ENCODE measurements at places on chromosomes 7 and 10.

DNA sequence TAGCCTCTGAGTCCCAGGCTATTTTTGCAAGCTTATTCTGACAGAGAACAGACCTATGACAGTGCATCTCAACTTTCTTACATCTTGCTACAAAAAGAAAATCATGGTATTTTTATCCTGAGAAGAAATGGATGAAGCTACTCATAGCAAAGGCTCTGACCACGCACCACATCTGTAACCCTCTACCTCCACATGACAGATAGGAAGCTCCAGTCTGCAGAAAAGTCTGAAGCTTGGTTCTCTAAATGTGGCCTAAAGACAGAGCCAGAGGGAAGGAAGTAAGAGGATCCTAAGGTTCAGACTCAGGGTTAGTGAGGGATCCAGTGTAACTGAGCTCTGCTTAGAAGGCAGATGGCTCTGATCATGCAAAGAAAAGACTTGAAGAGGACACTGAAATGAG, 58.4 kb upstream of the ABCB5 start:
- no peak for DNase-seq

- DNase-seq: no peak
Measured at GRCh38 chr7:71972534-71972933, 439.6 kb downstream of the CALN1 start.

- no peak for DNase-seq
Measured at GRCh38 chr7:121913947-121914675, 41.1 kb downstream of the PTPRZ1 start.

GRCh38 chr10:3534433-3534832, 250.6 kb downstream of the KLF6 start:
- DNase-seq: no peak

- no peak for DNase-seq
Measured at GRCh38 chr10:119396008-119396708, 146.4 kb downstream of the RGS10 start.

GRCh38 chr7:129089521-129090212, 34.8 kb upstream of the TNPO3 start:
- DNase-seq: no peak

DNA sequence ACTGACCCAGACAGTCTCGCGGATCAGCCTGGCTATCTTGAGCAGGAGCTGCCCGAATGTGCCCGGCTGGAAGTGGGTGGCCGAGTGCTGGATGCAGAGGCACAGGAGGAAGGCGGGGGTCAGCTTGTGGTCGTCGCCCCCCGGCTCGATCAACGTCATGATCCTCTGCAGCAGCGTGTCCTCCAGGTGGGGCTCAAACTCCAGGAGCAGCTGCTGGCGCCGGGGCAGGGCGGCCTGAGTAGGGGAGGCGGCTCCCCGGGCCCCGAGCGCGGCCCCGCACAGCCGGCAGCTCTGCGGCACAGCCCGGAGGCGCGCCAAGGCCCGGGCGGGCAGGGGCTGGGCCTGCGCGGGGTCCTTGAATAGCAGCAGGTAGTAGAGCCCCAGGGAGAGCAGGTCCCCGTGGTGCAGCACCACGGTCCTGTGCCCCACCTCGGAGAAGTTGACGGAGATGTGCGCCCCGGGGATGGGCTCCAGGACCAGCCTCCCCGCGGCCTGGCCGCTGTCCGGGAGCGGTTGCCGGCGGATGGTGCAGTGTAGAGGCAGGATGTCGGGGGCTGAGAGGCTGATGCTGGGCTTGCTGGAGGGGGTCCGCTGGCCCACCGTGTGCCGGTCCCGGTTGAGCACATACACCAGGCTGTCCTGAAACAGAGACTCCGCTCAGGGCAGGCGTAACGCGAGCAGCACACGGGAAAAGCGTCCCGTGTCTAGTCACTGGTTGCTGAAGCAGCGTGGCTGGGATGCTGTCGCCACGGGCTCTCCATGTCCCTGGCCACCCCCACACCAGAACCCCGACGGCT, 27.0 kb downstream of the PAPOLB start:
- DNase-seq: no peak

GRCh38 chr7:127988751-127989150, 42.5 kb downstream of the LRRC4 start:
- no peak for DNase-seq

- no peak for DNase-seq
Measured at GRCh38 chr7:157656195-157656769, 319.5 kb downstream of the DNAJB6 start.

GRCh38 chr10:21506351-21506750, 19.1 kb downstream of the SKIDA1 start:
- no peak for DNase-seq

- DNase-seq: no peak
Measured at GRCh38 chr7:157516311-157516710, 179.5 kb downstream of the DNAJB6 start.

- peak; percentile 70 for DNase-seq
Measured at GRCh38 chr10:11611248-11612020, at the start of gene USP6NL. TSS of gene USP6NL (minus strand) at chr10:11611650. CDS start at chr10:11597634, 14,016 bp downstream.

DNA sequence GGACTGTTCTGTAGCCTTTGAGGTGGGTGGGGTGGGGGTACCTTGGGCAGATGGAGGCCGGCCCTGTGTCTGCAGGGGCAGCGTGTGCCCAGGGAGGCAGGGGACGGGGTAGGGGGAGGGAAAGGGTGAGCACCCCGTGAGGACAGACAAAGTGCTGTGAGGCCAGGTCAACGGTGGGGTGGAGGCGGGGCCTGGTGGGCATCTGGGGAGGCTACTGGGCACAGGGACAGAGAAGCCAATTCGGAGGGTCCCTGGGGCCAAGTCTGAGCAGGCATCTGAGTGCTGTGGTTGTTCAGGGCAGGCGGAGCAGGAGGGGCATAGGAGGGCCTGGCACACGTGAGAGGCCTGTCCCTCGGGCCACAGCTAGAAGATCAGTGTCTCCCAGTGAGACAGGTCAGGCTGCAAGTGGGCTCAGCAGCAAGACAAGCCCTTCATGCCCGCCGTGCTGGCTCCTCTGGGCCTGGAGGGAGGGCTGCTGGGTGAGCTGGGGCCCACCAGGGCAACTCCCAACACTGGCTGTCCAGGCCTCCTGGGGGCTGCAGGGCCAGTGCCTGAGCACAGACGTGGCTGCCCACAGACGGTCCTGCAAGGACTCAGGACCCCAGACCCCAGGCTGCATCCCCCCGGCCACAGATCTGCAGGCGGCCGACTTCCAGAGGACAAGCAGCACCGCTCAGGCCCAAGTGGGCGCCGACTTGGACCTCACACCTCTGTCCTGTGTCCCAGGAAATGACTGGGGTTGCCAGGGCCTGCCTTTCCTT, 26.4 kb upstream of the KNDC1 start:
- DNase-seq: no peak

- DNase-seq: no peak
Measured at GRCh38 chr7:55569797-55570196, 2.5 kb downstream of the VOPP1 start.

GRCh38 chr7:115634633-115635032, 395.9 kb downstream of the TFEC start:
- DNase-seq: no peak

DNA sequence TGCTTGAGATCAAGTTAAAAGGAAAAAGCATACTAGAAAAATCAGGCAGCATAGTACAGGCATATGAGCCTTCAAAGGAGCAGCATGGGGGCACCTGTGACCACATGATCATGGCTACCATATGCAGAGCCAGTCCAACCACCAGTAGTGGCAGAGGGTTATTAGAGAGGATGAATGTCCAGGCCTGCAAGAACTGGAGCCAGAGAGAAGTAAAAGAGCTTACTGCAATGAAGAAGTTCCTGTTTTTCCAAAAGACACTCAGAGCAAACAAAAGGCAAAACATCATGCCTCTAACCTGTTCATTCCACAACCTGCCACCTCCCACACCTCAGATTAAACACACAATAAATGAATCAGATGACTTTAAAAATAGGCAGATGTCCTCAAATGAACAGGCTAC, 99.6 kb upstream of the NAMPT start:
- DNase-seq: no peak

GRCh38 chr7:28125431-28126409, 54.9 kb downstream of the JAZF1 start:
- no peak for DNase-seq

- DNase-seq: no peak
Measured at GRCh38 chr10:14513123-14513522, 182.4 kb upstream of the FRMD4A start.

DNA sequence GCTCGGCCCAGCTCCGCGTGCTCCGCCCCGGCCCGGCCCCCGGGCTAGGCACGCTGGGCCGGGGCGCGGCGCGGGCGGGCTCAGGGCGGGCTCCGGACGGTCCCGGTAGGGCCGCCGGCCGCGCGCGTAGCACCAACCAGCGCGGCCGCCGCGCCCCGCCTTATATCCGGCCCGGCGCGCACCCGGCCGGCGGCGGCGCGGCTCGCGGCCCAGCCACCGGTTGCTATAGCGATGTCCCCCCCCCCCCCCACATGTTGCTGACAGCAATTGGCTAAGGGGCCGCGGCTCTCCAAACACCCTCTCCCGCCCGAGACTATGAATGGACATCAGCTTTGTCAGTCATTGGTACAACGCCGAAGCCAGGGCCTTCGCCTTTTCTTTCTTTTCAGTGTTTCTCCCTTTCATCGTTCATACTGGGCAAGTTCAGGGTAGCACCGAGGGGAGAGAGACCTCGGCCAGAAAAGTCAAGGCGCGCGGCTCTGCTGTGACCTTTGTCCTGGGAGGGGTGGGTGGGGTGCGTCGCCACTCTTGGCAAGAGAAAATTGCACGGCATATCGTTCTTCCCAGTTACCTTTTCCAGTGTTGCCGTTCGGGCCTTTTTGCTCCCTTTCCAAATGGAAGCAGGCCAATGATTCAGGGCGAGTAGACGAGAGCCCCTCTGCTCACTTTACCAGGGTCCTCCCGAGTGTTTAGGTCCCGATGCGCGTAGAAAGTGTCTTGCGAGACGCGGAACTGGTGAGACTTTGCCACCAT, 354.2 kb downstream of the DNAJB6 start:
- DNase-seq: peak; percentile 25

DNA sequence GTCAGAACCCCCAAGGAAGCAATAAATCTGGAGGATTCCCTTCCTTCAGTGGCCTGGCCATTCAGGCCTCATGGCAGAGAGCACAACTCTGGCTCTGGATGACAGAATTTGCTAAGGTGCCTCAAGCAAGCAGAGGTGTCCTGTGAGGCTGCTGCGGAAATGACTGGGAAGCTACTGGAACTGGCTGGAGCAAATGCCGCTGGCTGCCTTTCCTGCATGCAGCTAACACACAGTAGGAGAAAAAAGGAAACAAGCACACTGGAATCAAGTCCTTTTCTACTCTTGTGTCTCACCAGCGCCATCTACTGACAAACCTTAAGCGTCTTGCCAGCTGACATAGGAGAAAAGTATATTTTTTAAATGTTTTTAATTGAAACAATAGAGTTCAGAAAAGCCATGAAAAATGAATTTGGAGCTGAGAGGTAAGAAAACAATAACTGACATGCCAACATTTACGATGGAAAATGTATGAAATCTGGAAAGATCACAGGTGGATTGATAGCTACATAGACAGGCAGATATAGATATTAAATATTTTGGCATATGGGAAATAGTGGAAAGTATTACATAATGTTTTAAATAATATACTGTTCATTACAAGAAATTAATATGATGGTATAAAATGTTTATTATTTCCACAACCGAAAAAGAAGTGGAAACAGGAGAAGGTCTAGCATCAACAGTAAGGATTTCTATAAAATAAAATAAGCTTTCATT, 951.6 kb downstream of the ANKRD7 start:
- no peak for DNase-seq

GRCh38 chr7:149599636-149600206, 102.1 kb upstream of the ZNF746 start:
- no peak for DNase-seq

DNA sequence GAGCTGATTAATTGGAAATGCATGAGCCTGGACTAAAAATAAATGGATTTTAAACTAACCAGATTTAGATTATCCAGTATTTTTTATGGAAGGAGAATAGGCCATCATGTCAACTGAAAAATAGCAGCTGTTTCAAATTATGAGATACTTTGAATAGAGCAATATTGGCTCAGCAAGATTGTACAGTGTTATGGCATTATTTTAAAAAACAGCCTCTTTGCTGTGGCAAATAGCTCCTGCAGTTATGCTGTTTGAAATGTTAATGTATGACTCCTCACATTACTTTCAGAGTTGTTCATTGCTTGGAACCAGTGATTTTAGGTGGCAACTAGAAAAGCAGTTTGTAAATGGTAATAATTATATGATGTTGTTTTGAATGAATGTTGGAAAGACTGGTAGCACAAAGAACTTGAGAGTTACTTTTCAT, 244.5 kb downstream of the KIAA1217 start:
- DNase-seq: no peak

- DNase-seq: no peak
Measured at GRCh38 chr10:17814973-17815372, 5.8 kb downstream of the MRC1 start.

GRCh38 chr10:5663692-5664427, 2.5 kb downstream of the ASB13 start:
- DNase-seq: no peak

DNA sequence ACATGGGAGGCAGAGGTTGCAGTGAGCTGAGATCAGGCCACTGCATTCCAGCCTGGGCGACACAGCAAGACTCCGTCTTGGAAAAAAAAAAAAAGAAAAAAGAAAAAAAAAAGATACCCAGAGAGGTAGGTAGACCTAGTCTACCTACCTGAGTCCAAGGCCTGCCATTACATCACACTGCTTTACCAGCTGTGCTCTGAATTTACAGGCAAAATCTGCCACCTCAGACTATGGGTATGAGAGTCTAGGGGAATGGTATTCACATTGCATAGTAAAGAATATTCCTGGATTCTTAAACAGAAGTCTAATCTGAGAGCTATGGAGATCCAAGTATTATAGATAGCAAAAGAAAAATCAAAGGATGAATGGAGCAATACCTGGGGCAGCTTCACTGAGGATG, 50.2 kb downstream of the NDUFB2 start:
- DNase-seq: no peak

- no peak for DNase-seq
Measured at GRCh38 chr7:19397911-19398310, 252.7 kb upstream of the FERD3L start.

DNA sequence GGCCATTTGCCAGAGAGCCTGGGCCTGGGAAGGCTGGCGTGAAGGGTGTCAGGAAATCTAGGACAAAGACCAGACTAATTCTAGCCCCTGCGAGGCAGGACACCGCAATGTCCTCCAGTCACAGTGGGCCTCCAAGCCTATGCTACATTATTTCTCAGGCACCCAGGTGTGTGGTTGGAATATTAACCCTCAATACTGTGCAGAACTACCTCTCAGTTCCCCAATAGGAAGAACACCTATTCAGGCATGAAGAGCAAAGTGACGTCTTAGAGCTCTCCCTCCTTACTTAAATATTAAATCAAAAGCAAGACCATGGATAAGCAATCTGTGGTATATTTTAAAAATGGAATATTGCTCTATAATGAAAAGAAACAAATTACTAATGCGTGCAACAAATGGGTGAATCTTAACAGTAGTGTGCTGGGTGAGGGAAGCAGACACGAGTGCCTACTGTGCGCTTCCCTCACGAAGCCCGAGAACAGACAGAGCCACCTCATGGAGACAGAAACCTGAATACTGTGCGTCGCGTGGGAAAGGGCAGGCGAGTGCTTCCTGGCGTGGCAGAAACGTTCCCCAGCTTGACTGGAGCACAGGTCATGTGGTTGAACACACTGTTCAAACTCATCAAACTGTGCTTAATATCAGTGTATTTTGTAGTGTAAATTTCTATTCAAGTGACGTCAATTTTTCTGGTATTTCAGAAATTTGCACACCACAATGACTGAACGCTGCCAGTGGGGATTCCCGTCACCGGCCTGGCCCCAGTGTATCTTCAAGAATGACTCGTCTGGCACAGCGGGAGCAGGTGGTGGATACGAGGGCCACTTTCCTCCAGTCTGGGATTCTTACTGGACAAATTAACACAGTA, 15.5 kb upstream of the PTPRN2 start:
- DNase-seq: no peak

Data from activated CD4-positive, CD25-positive, alpha-beta regulatory T cell treated with anti-CD3 and anti-CD28 coated beads, Interleukin-2, amount 50 U/mL, for 72 hours (primary cell).